Stimulated activated CD8-positive, alpha-beta memory T cell treated with anti-CD3 and anti-CD28 coated beads, Interleukin-7, amount 100 ng/mL, for 1 hour (primary cell): ENCODE measurements at places on chromosomes 5 and 9.

- DNase-seq: no peak
These were observed 139.5 kb downstream of the NIPBL start for GRCh38 chr5:37015795-37016666.

GRCh38 chr9:18806232-18807080, 226.6 kb downstream of the SAXO1 start:
- no peak for DNase-seq

GRCh38 chr9:114467226-114467750, 38.0 kb downstream of the WHRN start:
- no peak for DNase-seq

GRCh38 chr5:141439411-141440141, 9.3 kb downstream of the PCDHGA12 start:
- no peak for DNase-seq

DNA sequence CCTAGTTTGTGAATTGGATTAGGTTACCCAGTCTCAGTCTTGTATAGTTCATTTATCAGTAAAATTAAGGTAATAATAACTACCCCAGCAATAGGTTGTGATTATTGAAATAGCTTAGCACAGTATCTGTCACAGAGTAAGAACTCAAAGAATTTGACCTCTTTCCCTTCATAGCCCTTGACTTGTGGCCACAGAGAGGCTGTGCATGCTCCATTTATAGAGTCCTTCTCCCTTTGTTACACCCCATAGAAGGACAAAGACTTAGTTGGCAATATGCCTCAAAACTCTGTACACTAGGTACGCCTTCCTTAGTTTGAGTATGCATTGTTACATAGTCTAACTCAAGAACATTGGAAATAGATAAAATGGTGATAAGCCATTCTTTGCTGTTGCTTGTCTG, 257.2 kb downstream of the KCTD16 start:
- DNase-seq: no peak

DNA sequence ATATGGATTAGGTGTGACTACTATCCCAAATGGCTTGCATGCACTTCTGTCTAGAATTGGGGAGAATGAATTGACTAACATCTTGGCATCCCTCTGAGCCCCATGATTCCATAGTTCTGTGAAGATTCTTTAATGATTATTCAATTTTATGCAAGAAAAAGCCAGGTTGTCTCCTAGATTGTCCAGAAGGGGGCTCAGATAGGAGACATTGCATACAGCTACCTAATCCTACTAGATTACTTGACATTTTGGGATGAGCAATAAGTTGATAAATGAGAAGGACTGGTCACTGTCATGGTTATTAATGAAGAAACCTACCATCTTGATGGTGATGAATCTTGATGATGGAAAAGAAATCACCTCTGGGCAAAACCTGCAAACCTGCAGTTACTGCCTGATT, 117.0 kb downstream of the CARTPT start:
- no peak for DNase-seq

GRCh38 chr9:114430457-114430856, 42.7 kb upstream of the AKNA start:
- no peak for DNase-seq

DNA sequence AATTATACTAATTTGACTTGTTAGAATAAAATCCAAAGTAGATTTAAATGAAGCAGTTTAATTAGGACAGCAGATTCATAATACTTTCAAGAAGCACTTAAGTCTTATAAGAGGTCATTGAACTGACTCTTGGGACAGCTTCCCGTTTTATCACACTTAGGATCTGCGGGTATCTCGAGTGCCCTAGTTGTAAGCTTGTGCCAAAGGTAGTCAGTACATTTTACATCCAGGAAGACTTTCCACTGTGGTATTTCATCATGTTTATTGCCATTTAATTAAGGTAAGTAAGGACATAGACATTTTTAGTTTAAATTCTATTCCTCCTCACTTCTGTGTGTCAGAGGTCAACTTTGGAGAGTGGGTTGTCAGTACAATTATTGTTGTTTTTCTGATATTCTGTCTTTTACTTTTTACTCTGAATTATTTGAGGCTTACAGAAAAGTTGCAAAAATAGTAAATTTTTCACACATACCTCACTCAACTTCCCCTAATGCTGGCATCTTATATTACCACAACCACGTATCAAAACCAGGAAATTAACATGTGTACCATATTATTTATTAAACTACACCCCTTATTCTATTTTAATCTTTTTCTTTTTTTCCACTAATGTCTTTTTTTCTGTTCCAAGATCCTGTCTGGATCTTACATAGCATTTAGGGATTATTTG, 7.5 kb upstream of the ZNF367 start:
- DNase-seq: no peak

GRCh38 chr5:142246-142810, 49.0 kb upstream of the LRRC14B start:
- DNase-seq: no peak

GRCh38 chr5:2780421-2781171, 29.1 kb upstream of the IRX2 start:
- no peak for DNase-seq

GRCh38 chr5:179862296-179862695, 3.7 kb upstream of the MRNIP start:
- no peak for DNase-seq

DNA sequence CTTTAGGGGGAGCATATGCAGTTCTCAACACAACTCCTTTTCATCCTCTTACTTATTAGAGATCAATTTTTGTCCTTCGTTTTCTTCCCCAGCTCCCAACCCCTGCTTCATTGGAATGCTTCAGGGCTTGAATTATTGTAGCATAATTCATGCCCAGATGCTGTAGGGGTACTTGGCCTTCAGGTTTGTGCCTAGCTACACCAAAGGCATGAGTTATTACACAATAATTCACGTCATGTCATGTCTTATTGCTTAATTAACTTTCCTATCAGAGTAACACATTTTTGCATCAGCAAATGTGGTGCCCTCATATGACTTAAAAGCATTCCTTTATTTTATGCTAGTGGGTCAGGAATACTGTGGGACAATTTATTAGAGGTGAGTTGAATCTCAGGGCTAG, 507.2 kb downstream of the NFIB start:
- no peak for DNase-seq

DNA sequence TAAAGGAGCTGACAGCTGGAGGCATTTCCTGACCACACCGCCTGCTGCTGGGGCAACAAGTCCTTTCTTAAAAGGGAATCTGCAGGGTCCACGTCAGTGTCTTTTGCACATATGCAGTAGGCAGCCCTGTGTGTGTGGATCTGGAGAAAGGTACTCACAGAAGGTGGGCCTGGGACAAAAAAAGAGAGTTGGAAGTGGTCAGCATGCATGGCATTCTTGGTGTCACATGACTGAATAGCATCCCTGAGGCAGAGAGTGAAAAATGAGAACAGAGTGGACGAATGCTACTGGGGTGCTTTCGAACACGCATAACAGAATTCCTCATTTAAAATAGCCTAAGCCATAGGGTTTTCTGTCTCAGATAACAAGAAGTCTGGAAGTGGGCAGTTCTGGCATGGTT, 47.0 kb downstream of the DNAJC21 start:
- DNase-seq: no peak

- no peak for DNase-seq
These were observed 43.8 kb downstream of the UNC5A start for GRCh38 chr5:176854164-176854563.

- no peak for DNase-seq
These were observed 17.4 kb upstream of the RARS1 start for GRCh38 chr5:168468836-168469235.

- no peak for DNase-seq
These were observed 323.8 kb upstream of the IRX2 start for GRCh38 chr5:3075309-3075708.

DNA sequence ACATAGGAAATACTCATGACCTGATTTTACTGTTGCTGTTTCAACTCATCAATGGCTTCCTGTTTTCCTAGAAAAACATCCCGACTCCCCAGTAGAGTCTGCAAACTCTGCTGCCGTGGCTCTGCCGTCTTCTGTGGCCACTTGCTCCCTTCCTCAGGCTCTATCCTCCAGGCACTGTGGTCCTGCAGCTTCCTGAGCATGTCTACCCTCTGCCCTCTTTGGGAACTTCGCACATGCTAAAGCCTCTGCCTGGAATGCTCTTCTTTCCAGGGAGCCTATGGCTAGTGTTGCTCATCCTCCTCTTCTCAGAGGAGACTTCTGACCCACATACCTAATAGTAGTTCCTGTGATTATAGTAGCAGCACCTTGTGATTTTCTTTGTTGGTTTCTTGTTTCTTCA, 256.9 kb downstream of the MAN2A1 start:
- no peak for DNase-seq

GRCh38 chr5:114411380-114411931, 49.6 kb downstream of the KCNN2 start:
- no peak for DNase-seq

DNA sequence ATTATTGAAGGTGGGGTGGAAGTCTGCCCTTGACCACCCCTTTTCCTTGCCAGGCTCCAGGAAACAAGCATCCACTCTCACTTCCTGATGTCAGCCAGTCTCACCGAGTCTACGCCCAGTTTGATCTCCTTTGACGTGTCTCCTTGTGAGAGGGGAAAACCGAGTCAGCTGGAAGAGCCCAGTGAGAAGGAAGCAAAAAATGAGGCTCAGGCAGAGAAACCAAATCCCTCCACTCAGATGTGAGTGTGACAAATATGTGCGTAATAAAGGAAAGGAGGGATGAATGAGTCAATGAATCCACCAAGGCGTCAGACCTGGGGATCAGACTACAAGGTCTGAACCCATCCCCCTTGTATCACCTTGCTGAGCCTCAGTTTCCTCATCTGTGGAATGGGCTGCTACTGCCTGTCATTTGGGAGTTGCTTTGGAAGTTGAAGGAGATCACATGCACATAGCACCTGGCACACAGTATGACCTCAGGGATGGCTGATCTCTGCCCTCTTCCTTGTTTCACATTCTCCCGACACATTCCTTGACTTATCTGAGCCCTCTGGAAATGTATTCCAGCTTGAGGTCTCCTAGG, 61.3 kb upstream of the XPA start:
- DNase-seq: no peak

- DNase-seq: no peak
These were observed 58.8 kb downstream of the SNX30 start for GRCh38 chr9:112809351-112809848.

- no peak for DNase-seq
These were observed 251.7 kb upstream of the WWC1 start for GRCh38 chr5:168039566-168040248.

DNA sequence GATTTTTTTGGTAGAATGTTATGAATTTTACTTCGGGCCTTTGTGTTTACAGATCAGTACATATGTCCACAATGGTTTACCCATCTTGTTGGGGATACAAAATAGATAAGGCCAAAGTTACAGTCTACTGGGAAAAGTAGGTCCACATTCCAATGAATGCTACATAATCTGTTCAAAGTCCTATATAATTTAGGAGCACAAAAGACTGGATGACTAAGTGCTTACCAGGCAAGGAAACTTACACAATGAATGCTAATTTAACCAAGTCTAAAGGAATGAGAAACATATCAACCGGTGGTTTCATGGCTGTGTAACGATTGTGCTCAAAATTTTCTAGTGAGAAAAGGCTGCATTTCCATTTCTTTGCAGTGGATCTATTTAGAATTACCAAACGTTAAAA, 97.4 kb upstream of the TRPM3 start:
- DNase-seq: no peak

DNA sequence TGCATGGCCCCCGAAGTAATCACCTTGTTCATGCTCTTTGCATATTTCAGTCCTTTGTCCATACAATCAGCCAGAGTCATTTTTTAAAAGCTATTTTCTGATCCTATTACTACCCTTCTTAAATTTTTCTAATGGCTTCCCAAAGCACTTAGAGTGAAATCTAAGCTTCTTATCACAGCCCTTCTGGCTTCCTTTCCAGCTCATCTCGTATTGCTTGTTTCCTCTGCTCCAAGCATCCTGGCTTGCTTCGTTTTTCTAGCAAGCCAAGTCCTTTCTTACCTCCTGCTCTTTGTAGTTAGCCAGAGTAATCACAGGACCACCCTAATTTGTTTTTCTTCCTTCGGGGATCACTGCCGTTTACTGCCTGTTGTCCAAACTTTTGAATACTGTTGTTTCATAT, 453.3 kb downstream of the KIF4B start:
- DNase-seq: no peak

DNA sequence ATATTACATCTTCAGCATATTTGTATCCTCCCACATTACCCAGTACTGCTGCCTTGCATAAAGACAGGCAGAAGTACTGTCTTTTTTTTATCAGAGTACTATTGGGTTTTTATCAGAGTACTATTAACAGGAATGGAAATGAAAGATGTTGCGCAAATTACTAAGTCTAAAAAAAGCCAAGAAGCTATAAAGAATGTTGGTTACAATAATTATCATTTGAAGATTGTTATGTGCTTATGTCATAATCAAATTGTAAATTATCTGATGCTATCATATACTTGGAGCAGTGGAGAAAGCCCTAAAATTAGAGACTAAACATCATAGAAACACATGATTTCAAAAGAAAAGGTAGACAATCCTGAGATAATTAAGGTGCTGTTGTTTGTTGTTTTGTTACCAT, 188.8 kb downstream of the CCDC192 start:
- DNase-seq: no peak

- no peak for DNase-seq
These were observed 6.8 kb upstream of the TRIM41 start for GRCh38 chr5:181215997-181216989.

DNA sequence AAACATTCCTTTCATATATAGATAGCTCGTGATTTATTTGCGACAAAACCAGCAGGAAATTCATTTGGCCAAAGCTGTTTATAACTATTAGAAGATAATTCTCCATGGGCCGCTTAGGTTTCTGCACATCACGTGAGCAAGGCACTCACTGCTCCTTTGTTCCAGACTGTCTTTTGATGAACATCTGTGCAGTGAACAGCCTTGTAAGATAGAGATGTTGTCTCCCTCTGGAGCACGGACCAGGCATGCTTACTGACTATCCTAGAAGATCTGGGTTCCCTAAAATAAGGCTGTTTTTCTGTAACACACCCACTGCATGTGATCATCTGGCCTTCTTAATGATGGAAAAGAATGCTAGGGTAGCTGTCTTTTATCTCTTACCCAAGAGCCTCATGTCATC, 30.9 kb downstream of the YIPF5 start:
- DNase-seq: no peak

- no peak for DNase-seq
These were observed 1.6 kb upstream of the NIPSNAP3A start for GRCh38 chr9:104745852-104746251.

GRCh38 chr9:112078432-112078831, 96.7 kb downstream of the SUSD1 start:
- no peak for DNase-seq

DNA sequence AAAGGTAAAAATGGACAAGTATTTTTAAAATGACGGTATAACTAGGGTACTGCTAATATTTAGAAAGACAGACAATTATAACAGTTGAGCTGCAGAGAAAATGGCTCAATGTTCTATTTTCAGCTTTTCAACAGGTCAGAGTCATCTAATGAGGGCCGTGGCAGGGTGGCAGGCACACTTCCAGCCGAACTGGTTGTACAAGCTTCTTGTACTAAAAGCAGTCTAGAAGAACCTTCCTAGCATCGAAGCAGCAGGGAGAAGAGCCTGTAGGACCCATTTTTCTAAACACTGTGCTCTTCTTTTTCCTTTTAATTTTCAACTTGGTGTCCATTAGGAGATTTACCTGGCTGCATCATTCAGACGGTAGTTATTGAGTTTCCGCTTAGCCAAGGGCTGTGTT, 85.6 kb downstream of the SLC28A3 start:
- DNase-seq: no peak
